ENCODE measurements at places on chromosomes 6 and 20. TPM values are rescaled to one million over a fixed set of nuclear protein-coding genes. Genes with fewer than 3 reads are reported as not detected.

DNA sequence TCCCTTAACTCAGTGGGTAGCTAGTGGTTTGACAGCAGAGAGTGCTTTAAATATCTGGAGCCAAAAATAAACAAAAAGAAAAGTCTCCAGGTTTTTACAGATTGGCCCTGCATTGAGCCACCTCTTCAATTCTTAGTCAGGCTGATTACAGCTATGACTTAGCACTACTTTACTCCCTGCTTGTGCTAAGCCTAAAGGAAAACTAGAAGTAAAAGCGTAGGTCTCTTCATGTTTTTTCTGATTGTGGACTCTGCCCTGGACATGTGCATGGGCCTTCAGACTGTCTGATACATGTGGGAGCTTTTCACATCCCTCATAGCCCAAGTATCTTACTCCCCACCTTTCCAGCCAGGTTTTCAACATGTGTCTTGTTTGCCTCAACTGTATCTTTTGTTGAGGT, 33.3 kb downstream of the KPNA5 start:
- no peak for DNase-seq

DNA sequence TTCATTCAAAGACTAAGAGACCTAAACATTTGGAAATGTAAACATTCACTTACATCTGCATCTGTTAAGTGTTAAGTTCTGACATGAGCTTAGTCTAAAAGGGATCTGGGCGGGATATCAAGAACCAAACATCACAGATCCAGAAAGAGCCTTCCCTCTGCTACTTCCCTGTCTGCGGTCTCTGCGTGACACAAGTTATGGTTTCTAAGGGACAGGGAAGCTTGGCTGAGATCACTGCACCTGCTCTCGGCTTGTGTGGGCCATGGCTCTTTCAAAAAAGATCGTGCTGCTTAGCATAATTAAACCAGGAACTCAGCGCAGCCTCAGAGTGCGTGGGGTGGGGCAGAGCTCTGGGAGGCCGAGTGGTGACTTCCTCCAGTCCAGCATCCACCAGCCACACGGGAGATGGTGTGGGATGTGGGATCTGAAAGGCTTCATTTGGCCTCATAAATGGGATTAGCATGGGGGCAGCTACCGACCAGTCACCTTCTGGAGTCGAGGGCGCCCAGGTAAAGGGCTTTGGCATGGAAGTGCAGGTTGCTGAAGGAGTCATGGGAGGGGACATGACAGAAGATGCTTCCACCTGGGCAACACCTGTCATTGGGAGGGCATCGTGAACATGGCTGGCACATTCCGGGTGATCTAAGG, 16.7 kb upstream of the RAMACL start:
- peak; percentile 28 for DNase-seq

DNA sequence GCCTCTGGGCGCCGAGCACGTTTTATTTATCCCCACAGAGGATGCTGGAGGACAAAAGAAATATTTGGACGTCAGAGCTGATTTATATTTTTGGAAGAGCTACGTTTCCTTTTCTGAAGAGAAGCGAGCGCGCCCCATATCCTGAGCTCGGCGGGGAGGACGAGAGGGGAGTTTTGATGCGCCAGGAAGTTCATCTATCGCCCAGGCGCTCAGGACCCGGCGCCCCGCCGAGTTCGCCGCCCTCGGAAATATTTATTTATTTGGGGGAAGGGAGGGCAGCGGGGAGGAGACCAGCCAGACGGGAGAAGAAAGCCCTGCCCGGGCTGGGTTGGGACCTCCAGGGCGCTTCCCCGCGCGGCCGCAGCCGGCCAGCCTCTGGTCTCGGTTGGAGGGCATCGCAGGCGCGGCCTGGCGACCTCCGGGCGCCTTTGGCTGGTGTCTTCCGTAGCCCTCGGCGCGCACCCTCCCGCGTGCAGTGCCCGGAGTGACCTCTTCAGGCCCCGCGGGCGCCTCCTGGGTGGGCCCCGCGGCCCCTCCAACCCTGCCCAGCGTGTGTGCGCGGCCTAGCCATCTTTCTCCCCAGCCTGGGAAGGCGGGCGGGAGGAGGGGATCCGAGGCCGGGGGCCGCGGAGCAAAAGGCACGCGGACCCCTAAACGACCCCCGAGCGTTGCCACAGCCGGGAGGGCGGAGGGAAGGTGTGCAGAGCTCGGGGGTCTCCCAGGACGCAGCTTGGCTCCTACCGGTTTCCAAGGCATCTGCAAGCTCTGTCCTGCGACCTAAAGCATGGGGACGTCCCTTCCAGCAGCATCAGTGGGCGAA, 5.4 kb upstream of the FOXF2 start:
- DNase-seq, result no peak

Gene FAXC
- total RNA-seq, result 2.0 TPM

Gene MAN1A1
- 57.9 TPM for total RNA-seq

Gene LCA5
- total RNA-seq, result 10.1 TPM

DNA sequence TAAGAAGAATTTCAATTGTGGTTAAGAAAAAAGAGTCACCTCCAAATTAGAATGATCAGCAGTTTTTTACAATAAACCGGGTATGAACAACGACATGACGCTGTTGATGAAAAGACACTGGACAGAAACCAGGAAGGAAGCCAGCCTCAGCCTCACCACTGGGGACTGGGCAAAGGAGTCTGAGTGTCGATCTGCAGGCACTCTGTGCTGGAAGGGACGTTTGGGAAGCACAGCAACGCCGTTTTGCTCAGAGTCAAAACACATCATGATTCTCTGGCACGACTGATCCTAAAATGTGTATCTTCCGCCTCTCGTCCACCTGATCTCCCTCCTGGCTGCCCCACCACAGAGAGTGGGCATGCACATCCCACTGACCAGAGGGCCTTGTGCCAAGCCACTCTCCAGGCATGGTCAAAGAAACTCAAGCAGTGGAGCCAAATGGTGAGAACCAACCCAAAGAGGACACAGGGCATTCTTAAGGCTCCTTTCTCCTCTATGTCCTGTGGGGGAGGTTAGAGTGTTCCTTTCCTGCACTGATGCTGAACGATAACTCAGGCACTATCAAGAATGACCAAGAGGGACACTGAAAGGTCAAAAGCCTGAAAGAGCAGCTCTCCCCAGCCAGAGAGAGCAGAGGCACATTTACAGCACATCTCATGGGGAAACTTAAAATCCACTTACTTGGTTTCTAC, 68.8 kb downstream of the AGPAT4 start:
- DNase-seq, result no peak

GRCh38 chr20:46609043-46609442, 42.2 kb downstream of the SLC13A3 start:
- DNase-seq, result no peak

Gene C6orf118
- total RNA-seq, result 0.49 TPM

- no peak for DNase-seq
These were observed 164.1 kb downstream of the HAO1 start for GRCh38 chr20:7776148-7776547.

- no peak for DNase-seq
These were observed 643 bp upstream of the SLC35D3 start for GRCh38 chr6:136921381-136921935.

- peak; percentile 5 for DNase-seq
These were observed 9.9 kb downstream of the ANKRD66 start for GRCh38 chr6:46756469-46757213.

Gene SMIM29
- total RNA-seq, result 4.0 TPM

Gene ATP5F1E
- total RNA-seq, result 21.6 TPM

DNA sequence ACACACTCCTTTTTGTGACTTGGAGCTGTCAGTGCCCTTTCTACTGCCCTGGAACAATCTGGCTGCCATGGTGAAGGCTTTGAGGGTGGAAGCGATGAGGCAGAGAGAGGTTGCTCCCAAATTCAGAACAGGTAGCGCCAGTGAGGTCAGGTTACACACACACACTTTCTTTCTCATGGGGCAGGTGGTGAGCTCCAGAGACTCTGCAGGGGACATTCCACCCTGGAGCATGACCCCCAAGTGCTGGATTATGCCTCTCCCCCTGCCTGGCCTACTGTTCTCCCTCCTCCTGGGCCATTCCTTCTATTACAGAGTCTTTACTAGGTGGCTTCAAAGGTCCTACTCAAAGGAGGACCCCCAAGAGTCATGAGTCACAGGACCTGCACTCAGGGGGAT, 98.0 kb downstream of the EYA2 start:
- DNase-seq, result no peak

DNA sequence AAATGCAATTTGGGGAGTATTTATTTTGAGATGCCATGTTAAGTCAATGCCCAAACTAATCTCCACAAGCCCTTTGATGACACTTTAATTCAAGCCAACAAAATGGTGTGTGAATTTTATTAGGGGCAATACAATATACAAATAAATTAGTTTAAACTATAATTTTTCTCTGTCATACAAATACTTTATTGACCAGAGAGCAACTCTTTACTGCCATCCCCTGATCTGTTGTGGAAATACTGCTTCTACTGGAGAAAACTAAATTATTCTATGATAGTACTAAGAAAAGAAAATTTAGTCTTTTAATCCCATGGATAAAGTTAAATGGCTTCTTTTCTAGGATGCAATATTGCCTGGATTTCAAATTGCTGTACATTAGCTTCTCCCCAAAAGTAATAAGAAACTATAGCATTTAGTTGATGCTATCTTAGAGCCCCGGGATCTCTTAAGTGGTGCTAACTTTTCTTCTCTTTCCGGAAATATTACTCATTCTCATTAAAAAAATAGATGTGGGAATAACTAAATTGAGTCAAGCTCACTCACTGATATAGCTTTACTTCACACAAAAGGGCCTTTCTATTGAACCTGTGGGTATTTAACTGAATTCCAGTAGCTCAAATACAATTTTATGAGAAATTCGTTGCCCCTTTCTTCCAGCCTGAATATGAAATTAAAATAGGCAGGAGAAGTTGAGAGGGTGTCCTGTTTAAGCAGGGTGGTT, 49.2 kb downstream of the SMPDL3A start:
- DNase-seq, result no peak

Gene ZNF343
- total RNA-seq, result 17.4 TPM

DNA sequence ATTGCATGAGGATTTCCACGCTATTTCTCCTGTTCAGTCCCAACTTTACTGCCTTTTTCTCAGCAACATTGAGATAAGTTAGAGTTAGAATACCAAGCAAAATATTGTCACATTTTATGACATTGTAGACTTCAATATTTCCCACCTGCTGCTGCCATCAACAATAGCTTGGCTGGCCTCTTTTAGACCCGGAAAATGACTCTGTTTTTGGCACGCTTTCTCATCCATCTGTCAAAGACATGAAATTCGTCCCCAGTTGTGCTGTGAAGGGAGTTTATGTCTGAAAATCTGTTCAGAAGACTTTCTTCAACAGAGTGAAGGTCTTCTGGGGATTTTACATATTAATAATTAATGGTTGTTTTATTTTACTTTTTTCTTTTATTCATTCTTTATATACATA, 857.3 kb downstream of the FRK start:
- DNase-seq, result no peak

GRCh38 chr20:41055679-41056078, 27.1 kb downstream of the TOP1 start:
- DNase-seq, result no peak

- DNase-seq, result no peak
These were observed 717 bp downstream of the CSNK2A1 start for GRCh38 chr20:542777-543368.

DNA sequence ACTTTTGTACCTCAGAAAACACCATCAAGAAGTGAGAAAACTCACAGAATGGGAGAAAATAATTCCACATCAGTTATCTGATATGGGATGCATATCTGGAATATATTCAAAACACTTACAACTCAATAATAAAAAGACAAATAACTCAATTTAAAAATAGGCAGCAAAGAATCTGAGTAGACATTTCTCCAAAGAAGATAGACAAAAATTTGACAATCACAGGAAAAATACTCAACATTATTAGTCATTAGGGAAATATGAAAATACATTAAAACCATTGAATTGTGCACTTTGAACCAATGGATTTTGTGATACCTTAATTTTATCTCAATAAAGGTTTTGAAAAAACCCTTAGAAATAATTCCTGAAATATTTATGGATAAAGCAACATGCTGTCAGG, 36.9 kb upstream of the STMND1 start:
- no peak for DNase-seq

- no peak for DNase-seq
These were observed 104.0 kb downstream of the ISM1 start for GRCh38 chr20:13325033-13325432.

DNA sequence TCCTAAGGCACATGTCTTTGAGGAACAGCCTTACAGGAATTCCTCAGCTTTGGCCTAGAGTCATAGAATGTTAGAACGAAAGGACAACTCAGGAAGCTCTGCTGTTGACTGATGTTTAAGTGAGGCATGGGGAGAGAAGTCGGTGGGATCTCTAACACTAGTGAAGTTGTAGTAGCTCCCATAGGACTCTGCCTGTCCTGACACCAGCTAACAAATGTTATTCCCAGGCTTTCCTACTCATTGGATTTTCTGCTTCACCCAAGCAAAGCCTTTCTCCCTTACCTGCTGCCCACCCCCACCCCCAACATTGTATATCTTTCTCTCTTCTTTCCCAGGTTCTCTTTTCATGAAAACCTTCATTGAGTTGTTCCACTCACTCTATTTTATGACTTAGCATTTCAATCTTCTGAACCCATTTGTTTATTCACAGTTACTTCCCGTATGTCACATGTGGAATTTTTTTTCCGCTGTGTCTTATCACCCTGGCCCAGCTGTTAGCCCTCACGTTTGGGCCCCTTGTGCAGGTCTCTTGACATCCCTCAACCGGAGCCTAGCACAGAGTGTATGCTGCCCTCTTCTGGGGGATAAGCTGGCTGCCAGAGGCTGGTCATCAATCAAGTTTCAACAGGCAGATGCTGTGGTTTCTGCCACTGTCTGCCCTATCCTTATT, 39.2 kb upstream of the RNF8 start:
- no peak for DNase-seq

DNA sequence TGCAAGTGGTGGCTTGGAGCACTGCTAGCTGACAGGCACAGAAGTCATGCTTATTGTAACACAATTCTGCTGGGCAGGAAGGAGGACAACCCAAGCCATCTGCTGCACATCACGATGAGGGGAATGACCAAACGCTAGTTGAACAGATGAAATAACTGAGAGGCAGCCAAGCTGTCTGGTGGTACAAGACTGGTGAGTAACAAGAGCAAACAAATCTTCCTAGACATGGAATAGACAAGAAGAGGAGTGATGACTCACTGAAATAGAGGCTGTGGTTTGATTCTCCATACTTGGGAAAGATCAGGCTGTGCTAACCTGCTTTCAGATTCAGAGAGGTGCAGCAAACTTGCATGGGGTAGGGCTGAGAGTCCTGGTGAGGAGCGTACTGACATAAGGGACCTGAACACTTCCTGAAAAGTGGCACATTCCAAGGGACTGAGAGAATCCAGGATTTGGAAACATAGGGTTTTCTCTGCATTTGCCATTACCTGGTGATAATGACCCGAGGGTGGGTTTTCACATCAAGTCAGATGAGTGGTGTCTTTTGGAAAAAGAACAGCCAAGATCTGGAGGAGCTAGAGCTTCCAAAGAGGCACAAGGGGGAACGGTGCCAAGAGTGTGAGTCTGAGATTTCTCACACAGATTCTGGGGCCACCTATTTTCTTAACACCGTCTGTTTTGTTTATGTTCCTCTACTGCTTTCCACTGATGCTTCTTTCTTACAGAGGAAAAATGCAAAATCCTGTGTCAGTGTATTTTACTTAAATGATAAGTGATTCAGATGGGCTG, 60.0 kb downstream of the PRL start:
- DNase-seq, result no peak

Gene SLC2A10
- 16.0 TPM for total RNA-seq

Gene CST5
- not detected for total RNA-seq

- no peak for DNase-seq
These were observed 71.3 kb downstream of the EFHC1 start for GRCh38 chr6:52491203-52492069.

Gene TMEM170B
- total RNA-seq, result 5.8 TPM

GRCh38 chr20:1734269-1734858, 76.8 kb upstream of the SIRPG start:
- no peak for DNase-seq

Measured in skin of body (tissue), 3 donors.